CD4-positive, alpha-beta T cell treated with Interleukin-21 for 1 hour (primary cell): ENCODE measurements at places on chromosomes 7 and 10.

- DNase-seq: no peak
Measured at GRCh38 chr10:104253106-104253505, 1.6 kb upstream of the GSTO1 start.

- DNase-seq: no peak
Measured at GRCh38 chr7:27032839-27033238, 63.0 kb downstream of the HOXA1 start.

DNA sequence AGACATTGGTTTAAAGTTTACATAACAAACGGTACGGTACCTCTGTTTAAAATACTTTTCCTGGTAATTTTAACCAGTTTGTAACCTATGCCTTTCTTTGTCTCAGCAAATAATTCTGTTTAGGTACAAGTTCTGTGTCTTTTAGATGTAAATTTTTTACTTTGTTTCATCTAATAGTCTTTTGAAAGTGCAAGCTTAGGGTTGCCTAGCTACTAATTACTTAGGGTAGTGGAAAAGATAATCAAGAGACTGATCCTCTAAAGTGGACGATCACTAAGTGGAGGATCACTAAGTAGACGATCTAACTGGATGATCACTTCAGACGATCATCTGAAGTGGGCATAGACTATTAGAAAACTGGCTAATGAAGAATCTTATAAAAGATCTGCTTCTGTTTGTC, 16.1 kb upstream of the FKBP9 start:
- DNase-seq: no peak

GRCh38 chr7:93817526-93817925, 73.0 kb downstream of the TFPI2 start:
- DNase-seq: no peak

- DNase-seq: no peak
Measured at GRCh38 chr10:13400196-13400965, 52.3 kb upstream of the SEPHS1 start.

- DNase-seq: no peak
Measured at GRCh38 chr7:40162516-40162915, 27.7 kb downstream of the SUGCT start.

- no peak for DNase-seq
Measured at GRCh38 chr7:30320392-30320791, 36.0 kb downstream of the ZNRF2 start.

DNA sequence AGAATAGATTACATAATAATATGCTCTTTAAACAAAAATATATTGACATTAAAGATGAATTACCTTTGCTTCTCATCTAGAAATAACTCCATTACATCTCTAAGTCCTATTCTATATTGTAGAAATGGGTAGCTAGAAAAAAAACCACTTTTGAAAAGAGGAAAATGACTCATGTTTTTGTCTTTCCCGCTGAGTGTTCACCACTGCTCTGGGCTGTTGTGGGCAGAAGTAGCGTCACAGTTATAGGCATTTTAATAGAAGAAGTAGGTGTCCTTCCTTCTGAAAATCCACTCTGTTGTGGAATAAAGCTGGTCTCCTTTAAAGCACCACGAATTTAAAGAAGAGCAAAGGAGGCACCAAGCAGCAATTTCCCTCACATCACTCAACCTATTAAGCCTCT, 117.6 kb upstream of the NFE2L3 start:
- no peak for DNase-seq

DNA sequence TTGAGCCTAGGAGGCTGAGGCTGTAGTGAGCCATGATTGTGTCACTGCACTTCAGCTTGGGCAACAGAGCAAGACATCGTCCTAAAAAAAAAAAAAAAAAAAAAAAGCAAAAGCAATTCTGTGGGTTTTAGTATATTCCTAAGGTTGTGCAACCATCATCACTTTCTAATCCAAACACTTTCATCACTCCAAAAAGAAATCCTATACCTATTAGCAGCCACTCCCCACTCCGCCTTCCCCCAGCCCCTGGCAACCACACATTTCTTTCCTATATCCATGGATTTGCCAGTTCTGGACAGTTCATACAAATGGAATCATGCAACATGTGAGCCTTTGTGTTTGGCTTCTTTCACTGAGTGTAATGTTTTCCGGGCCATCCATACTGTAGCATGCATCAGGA, 20.4 kb downstream of the ZAN start:
- no peak for DNase-seq

- no peak for DNase-seq
Measured at GRCh38 chr7:108282427-108282996, 152.4 kb upstream of the LAMB4 start.

GRCh38 chr7:40586197-40586596, 451.4 kb downstream of the SUGCT start:
- DNase-seq: no peak
